ENCODE measurements at places on chromosomes 4 and X. TPM values are rescaled to one million over a fixed set of nuclear protein-coding genes. Genes with fewer than 3 reads are reported as not detected.
A peak's percentile ranks its signal among the peaks of the same experiment; 100 is the strongest.

Gene VCX3A
- not detected for polyA plus RNA-seq

Gene PFKFB1
- polyA plus RNA-seq: not detected

Gene RPS6KA6
- polyA plus RNA-seq: 0.39 TPM

Gene SHROOM3
- 0.69 TPM for polyA plus RNA-seq

Gene TMEM150C
- 0.11 TPM for polyA plus RNA-seq

Gene CXCR3
- polyA plus RNA-seq: 3.1 TPM

Gene NRK
- not detected for polyA plus RNA-seq

DNA sequence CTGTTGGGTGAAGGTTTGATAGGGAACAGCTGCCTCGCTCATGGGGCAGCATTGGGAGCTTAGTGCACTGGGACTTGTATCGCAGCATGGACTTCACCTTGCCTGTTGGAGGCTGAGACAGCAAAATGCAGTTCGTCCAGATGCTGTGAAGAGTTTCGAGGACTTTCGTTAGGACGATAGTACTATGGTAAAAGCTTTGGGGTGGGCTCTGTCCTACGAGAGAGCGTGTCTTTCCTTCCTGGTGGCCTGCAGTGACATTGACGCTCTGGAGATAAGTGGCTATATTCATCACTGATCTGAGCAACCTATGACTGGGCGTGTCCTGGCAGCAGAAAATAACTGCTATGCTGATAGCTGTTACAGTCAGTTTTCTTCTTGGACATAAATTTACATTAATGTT lies 44.8 kb downstream of the ARHGAP10 start:
- DNase-seq: no peak

- no peak for DNase-seq
These were observed 19.9 kb downstream of the RPS6KA6 start for GRCh38 chrX:84168095-84168494.

- peak; percentile 21 for DNase-seq
These were observed 1.4 kb upstream of the RPS6KA3 start for GRCh38 chrX:20267931-20268701.

DNA sequence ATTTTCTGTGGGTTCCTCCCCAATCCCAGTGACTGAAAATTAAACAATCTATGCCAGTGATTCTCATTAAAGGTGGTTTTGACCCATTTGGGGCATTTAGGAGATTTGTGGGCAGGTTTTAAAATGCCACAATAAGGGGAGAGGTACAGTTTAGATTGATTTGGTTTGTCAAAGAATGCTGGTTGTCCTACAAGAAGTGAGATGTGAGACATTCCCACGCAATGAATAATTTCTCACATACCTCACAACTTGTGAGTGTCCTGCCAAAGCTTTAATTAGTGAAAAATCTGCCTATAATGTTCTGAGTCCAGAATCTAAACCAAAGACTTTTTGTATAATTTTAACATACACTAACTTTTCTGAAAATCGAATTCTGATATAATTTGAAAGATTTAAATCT lies 199.4 kb downstream of the MAPK10 start:
- DNase-seq: no peak

GRCh38 chr4:76055016-76055415 lies 19.1 kb upstream of the CXCL11 start:
- DNase-seq: peak; percentile 40

DNA sequence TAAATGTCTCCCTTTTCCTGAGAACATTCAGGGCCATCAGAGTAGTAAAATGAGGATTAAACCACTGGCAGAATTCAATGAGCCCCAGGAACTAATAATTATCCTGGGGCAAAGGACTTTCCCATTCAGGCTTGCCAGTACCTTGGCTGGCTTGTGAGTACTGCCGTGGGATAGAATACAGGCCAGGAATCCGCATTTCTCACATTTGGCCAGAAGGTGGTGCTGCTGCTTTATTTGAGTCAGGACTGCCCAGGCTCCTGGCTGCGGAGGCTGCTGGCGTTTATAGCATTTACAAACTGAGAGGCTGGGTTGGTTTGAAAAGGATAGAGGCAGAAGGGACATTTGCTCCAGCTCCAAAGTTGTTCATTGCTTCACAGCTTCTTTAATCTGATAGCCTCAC lies 91.4 kb downstream of the RTL9 start:
- DNase-seq: peak; percentile 28

GRCh38 chr4:8370835-8371595 lies 69.5 kb downstream of the ACOX3 start:
- DNase-seq: no peak

GRCh38 chr4:107793996-107794395 lies 30.7 kb upstream of the SGMS2 start:
- DNase-seq: no peak

- DNase-seq: no peak
These were observed 2691.0 kb downstream of the PCDH7 start for GRCh38 chr4:33411182-33411581.

GRCh38 chrX:151697522-151697921 lies 2.3 kb downstream of the PRRG3 start:
- no peak for DNase-seq

- peak; percentile 16 for DNase-seq
These were observed at the start of gene SMAD1 for GRCh38 chr4:145481164-145481941. TSS of gene SMAD1 (plus strand) at chr4:145481853. CDS start at chr4:145514614, 32,761 bp downstream.

- DNase-seq: no peak
These were observed 21.8 kb downstream of the FHL1 start for GRCh38 chrX:136168929-136169735.

DNA sequence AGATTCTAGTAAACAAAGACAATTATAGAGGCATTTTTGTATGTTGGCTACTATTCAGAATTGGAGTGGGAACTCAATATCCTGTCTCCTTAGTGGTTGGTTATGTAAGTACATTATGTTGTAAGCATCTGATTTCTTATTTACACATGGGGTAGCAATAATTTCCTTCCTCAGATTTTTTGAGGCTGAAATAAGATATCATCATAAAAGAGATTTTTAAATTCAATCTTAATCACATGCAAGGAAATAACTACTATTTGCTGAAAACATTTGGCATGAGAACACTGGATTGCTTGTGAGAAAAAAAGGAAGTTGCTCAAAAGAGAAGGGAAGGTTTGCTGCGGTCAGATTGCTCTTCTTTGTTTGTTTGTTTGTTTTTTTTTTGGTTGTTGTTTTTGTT lies 437.7 kb upstream of the HS3ST1 start:
- no peak for DNase-seq

- DNase-seq: no peak
These were observed 633.6 kb downstream of the SPRY1 start for GRCh38 chr4:124030147-124030546.

DNA sequence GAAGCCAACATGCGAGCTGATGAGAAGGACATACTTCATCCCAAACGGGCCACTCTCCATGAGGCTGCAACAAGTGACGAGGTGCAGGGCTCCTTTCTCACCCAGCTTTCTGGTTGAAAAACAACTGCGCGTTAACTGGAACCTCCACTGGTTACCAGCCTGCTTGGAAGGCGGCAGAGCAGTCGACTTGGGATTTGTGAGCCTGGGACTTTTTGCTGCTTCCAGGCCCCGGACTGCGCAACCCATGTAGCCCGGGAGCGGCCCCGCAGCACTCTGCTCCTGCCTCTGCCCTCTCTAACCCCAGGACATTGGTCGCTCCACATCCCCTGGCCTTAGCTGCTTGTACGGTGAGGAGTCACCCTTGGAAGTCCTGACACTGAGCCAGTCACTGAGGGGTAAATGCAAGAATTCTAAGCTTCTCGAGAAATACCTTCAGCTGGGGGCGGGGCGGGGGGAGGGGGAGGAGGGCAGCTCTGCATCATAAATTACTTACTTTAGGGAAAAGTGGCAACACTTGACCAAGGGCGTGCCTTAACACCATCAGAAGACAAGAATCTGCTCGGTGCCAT lies 72.7 kb downstream of the MTMR1 start:
- DNase-seq: no peak

All from naive B cell (primary cell).